Fibroblast of skin of right biceps (primary cell): ENCODE measurements at places on chromosomes 5 and 9.

DNA sequence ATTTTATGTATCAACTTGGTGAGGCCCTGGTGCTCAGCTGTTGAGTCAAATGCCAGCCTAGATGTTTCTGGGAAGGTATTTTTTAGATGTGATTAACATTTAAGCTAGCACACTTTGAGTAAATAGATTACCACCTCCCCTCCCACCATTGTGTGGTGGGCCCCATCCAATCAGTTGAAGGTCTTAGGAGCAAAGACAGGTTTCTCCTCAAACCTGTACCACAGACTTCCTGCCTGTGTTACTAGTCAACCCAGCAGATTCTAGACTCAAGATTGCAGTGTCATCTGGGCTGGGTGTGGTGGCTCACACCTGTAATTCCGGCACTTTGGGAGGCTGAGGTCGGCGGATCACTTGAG lies 33.8 kb downstream of the MRPL36 start:
- DNase-seq = no peak

- DNase-seq = peak; percentile 3
Measured at GRCh38 chr5:121628783-121629182, 222.9 kb upstream of the FTMT start.

DNA sequence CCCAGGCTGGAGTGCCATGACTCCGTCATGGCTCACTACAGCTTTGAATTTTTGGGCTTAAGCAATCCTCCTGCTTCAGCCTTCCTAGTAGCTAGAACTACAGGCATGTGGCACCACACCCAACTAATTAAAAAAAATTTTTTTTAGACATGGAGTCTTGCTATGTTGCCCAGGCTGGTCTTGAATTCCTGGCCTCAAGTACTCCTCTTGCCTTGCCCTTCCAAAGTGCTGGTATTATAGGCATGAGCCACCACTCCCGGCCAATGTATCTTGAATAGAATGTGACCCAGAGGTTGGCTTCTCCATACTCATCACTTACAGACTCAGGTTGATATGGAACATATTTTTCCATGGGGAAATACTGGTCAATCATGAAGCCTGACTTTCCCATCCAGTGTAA lies 51.2 kb upstream of the JAK2 start:
- no peak for DNase-seq

- peak; percentile 11 for DNase-seq
Measured at GRCh38 chr5:129904667-129905472, 605 bp downstream of the CHSY3 start.

- no peak for DNase-seq
Measured at GRCh38 chr5:33675958-33676464, 215.8 kb downstream of the ADAMTS12 start.

GRCh38 chr9:82890865-82891264 lies 172.1 kb downstream of the RASEF start:
- DNase-seq = no peak

DNA sequence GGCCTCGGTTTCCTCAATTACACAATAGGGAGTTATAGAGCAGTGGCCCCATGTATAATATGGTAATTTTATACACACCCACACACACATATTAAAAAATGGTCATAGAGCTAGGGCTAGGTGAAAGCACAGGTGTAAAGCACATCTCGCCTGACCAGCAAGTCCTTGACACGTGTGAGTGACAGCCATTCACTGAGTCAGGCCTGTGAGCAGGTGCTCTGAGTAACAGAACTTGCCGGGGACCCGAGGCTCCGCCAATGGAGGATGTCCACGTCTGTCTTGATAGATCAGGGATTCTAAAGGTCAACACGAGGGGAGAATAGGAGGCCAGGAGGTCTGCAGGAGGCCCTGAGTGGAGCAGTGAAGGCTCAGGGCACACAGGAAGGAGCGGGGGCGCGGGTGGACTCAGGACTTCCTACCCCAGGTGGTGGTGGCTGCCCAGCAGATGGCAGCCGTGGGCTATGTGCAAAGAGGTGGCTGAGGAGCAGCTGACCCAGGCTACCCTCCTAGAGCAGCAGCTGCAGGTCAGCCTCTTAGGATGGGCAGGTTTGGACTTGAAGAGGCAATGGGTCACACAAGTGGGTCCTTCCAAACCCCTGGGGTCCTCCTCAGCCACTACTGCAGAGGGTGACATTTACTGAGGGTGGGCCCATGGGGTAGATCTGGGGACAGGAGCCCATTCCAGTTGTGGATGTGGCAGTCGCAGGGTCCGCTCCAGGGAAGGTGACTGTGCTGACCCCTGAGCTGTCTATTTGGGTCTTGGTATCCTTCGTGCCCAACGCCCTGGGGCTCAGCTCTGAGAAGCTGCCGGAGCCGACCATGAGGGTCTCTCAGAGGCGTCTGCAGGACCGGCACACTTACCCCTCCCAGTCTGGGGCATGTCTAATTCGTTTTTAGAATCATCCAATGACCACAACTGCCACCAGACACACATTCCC lies 45.9 kb downstream of the PRRT1B start:
- peak; percentile 68 for DNase-seq

- DNase-seq = peak; percentile 58
Measured at GRCh38 chr9:21031091-21031807, at the start of gene HACD4. TSS of gene HACD4 (minus strand) at chr9:21031640. CDS start at chr9:21031590, 50 bp downstream.

DNA sequence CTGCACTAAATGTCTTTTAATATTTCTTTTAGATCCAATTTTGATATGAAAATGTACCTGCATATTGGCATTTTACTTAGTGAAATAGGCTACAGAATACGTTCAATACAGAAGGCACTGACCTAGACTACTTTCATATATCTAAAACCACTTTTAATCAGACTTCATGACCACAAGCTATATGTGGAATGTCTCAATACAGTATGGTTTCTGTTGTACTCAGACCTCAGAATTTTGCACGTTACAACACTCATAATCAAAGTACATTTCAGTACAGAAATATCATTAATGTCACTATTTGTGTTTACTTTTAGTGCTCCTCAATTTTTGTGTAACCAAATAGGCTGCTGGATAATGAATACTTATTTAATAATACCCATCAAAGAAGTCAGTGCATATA lies 74.8 kb downstream of the MEF2C start:
- DNase-seq = no peak

DNA sequence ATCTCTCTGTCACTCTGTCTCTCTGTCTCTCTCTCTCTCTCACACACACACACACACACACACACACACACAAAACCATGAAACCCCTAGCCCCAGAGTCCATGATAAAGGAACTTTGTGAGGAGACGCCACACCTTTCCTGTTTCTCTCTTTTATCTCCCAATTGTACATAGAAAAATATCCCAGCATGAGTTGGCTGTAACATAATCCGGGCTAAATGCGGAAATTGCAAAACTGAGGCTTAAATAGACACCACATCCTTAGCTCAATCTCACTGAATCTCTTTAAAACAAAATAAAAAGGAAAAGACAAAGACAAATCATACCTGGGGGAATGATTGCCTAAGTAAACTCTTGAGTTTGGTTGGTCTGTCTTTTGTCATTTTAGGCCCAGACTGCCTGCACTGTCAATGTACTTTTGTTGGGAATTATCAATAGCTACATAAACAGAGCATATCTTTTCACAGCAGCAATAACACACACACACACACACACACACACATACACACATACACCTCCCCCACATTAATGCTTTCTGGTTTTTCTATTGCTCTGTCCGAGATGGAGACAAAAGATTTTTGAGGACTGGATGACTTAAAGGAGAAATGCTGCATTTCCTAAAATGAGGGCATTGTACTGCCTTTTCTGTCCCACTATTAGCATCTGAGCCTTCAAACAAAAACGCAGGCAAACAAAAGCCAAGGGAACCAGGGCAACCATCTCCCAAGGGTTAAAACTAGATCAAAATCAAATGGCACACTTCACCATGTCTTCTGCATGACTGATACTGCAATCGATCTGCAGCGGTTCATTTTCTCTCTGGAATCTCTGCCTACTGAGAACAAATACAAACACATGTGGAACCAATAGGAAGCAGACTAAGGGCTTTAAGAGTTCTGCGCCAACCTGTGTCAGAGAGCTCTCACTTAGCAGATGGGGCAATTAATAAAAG lies 321.5 kb downstream of the NFIB start:
- no peak for DNase-seq

DNA sequence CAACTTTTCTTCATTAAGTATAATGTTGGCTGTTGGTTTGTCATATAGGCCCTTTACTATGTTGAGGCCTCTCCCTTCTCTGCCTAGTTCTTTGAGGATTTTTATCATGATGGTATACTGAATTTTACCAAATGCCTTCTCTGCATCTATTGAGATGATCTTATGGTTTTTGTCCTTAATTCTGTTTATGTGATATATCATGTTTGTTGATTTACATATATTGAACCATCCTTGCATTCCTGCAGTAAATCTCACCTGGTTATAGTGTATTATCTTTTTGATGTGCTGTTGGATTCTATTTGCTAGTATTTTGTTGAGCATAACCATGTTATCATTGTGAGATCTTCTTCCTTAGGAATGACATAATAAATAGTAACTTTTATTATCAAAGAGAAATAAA lies 362.9 kb downstream of the CCDC171 start:
- DNase-seq = no peak

- DNase-seq = no peak
Measured at GRCh38 chr9:15246708-15247107, 60.3 kb downstream of the TTC39B start.

DNA sequence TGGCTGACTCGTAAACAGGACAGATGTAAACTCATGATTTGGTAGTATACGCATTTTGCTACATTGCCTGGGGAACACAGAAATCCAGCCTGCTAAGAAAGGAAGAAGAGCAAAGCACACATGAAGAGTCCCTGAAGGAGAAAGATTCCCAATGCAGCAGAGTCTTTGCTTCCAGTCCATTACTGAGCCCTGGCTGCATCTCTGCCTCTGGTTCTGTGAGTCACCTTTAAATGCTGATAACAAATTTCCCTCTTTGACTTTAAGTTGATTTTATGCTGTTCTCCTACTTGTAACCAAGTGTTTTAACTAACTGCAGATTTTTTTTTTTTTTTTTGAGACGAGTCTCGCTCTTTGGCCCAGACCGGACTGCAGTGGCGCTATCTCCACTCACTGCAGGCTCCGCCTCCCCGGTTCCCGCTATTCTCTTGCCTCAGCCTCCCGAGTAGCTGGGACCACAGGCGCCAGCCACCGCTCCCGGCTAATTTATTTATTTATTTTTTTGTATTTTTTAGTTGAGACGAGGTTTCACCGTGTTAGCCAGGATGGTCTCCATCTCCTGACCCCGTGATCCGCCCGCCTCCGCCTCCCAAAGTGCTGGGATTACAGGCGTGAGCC lies 8.5 kb upstream of the PRXL2C start:
- DNase-seq = no peak

DNA sequence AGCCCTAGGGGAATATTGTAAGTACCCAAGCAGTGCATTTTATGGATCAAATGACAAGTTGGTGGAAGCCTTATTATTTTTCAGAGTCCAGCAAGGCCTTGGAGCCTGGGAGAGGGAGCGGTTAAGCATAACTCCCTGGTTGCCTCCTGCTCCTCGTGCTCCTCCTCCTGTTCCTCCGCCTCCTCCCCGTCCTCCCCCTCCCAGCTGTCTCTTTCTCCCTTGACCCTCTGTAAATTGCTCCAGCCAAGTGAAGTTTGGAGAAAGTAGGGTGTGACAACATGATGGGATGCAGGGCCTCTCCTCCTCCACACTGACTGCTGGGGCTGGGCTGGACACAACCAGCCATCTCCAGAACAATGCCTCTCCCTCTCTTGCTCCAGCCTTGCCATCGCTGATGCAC lies 586.9 kb downstream of the CCDC171 start:
- DNase-seq = no peak

DNA sequence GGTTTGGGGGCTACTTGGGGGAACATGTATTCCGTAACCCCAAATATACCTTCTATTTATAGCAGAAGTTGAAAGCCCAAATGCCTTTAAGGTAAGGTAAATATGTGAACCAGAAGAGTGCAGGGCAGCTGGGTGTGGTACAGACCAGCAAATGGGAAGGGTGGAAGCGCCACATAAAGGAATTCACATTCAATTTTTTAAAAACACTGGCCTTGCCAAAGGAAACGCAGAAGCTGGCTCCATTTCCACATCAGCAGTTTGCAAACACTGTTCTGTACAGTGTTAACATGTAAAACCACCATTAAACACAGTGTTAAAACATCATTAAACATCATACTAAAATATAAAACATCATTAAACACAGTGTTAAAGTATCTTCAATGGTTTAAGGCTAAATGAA lies 3.5 kb upstream of the BHMT start:
- DNase-seq = no peak

DNA sequence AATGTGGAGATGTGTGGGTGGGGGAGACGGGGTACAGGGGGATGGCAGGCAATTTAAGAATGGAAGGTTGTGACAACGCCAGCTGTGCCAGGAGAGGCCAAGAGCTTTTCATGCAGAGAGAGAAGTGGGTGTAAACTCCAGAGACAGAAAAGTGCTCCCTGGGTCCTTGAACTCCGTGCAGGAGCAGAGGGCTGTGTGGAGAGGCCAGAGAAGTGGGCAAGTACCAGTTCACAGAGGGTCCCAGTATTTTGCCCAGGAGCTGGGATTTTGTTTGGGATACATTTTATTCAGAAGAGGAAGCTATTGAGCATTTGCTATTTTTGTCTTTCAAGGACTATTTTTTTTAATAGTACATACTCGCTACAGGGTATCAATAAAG lies 19.5 kb upstream of the TCERG1 start:
- DNase-seq = no peak

- DNase-seq = no peak
Measured at GRCh38 chr5:151086905-151087360, 6.1 kb upstream of the TNIP1 start.

- no peak for DNase-seq
Measured at GRCh38 chr9:114002986-114003350, 75.1 kb downstream of the AMBP start.

- no peak for DNase-seq
Measured at GRCh38 chr9:137194909-137195308, 5.6 kb downstream of the TPRN start.

GRCh38 chr5:29800752-29801151 lies 1392.7 kb upstream of the CDH6 start:
- DNase-seq = no peak

GRCh38 chr9:121232251-121232650 lies 30.6 kb upstream of the RAB14 start:
- no peak for DNase-seq

DNA sequence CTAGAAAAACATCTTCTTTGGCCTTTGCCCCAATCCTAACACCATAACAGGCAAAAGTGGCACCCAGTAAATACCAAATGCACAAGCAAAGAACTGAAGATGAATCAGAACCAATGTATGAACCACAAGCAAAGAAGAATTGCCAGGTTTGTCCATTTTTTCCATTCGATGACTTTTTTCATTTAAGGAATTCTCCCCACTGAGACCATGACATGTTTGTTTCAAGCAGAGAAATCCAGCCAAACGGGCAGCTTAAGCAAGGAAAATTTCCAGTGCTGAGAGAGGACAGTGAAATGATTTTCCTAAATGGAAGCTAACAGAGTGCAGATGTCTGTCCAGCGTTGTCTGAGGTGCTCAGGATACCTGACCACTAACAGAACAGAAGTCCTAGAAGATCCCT lies 203.7 kb downstream of the ADAMTS12 start:
- peak; percentile 66 for DNase-seq

- peak; percentile 81 for DNase-seq
Measured at GRCh38 chr9:35526087-35526801, 36.3 kb downstream of the RUSC2 start.

GRCh38 chr5:64570395-64570996 lies 64.7 kb downstream of the RGS7BP start:
- no peak for DNase-seq
